AG08396 (cell line): ENCODE measurements at places on chromosomes 4 and X.
A peak's percentile ranks its signal among the peaks of the same experiment; 100 is the strongest.

DNA sequence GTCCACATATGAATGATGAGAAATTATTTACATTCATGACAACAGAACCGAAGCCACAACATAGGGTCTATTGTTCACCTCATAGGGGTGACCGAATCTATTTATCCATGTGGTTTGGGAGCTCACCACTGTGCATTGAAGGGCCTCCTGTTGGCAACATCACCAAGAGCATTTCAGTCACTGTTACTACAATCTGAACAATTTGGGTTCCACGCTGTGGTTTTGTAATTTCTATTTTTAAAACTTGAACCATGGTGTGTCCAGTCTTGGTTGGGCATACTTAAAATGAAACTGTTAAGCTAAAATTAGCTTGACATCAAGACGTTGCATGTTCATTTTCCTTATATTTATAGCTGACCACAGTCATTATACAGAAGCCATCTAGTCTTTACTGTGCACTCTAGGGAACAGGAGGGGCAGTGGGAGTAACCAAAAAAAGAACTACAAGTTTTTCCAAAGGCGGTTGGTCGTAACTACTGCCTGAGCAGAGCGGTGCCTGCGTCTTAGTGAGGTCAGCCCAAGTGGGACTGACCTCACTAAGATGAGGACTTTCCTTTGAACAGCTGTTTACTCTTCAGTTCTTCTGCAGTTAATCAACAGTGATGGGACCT is 192.1 kb downstream of the SPRY1 start:
- DNase-seq = peak; percentile 19

DNA sequence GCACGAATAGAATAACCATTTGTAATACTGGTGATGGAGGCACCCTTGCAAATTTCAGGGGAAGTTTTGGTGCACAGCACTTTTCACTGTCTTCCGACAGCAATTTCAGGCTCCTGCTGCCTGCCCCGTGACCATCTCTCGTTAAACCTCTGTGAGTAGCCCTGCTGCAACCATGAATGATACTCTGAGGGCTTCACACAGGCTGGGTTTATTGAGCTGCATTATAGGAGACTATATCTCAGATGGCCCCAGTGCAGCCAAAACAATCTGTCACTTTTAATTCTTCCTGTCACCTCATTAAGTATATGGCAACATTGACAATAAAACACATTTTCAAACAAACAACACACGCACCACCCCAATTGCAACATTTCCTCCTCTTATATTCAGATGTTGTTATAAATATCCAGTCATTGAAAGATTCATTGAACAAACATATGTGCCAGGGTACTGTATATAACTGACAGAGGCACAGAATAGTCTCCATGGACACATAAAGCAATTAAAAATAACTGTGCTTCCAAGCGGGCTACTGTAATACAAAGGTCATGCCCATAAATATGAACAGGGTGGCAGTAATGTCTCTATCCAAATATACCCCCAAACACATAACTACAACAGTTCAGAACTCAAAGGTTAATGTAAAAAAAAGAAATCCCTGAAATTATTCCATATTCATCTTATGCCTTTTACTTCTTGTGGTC is 477.0 kb downstream of the GBA3 start:
- DNase-seq = no peak

DNA sequence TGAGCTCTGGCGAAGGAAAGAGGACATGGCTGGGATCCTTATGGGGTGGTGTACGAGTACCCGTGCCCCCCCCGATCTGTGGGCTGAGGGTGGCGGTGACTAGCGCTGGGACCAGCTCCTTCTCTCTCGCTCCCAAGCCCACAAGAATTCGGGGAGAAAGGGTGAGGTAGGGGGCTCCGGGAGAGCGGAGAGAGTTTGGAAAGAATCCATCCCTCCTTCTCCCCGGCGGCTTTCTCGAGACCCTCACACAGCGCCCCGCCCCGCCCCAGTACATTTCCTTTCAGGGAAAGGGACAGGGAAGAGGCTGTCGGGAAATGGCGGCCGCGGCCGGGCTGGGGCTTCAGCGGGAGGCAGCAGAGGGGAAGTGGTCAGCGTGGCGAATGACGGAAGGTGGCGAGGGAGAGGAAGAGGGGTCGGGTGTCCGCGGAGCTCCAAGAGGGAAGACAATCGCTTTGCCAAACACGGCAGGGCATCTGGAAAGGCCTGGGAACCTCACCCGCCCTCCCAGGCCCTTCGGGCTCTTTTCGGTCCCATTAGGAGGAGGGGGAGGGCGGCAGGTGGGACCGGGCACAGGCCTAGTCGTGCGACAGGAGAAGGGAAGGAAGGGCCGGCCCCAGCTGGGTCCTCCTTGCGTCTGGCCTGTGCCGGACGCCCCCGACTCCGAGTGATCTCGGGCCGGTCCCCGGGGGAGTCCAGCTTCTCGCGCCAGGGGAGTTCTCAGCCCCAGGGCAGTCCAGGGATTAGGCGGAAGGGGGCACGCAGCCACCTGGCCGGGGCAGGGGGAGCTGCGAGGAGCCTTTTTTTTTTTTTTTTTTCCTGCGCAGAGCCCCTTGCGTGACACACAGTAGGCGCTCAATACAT is 10.2 kb downstream of the HNRNPH2 start:
- DNase-seq = peak; percentile 21

DNA sequence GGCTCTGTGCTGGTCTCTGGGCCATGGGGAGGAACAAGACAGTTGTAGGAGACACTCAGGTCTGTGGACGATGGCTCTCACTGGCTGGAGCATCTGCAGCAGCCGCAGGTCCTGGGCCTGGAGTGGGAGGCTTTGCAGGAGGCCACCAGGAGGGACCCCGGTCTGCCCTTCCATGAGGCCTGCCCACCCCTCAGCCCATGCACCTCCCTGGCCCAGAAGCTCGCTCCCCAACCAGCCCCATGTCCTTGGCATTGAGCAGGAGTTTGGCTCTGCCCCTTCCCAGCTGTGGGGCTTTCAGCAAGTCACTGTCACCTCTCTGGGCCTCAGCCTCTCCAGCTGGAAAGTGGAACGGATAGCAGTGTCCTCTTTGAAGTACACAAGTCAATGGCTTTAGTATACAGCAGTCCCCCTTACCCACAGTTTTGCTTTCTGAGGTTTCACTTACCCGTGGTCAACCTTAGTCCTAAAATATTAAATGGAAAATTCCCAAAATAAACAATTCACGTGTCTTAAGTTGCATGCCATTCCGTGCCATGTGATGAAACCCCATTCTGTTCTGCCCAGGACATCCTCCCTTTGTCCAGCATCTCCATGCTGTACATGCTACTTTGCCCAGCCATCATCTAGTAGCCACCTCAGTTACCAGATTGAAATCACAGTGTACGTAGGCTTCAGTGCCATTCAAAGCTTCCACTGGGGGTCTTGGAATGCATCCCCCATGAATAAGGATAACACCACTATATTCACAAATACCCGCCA is 104.0 kb downstream of the CPZ start:
- DNase-seq = no peak

DNA sequence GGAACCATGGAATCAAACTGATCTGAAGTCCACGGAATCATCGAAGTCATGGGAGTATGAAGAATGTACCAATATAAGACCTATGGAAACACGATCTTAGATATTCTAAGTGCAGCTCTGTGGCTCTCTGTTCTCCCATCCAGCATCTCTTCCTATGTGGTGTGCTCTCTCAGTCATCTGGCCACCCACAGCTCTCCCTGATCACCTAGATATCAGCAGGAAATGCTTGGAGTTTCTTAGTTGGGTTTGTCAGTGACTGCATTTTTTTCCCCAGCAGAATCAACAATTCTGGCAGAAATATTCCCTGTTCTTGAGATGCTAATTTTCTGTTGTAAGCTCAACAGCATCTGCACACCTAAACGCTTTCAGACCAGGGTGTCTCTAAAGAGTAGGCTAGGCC is 94.1 kb downstream of the GC start:
- DNase-seq = no peak

- DNase-seq = no peak
These were observed 39.6 kb upstream of the ADGRL3 start for GRCh38 chr4:61160478-61160877.

- no peak for DNase-seq
These were observed 21.7 kb upstream of the ATXN3L start for GRCh38 chrX:13341491-13342101.

DNA sequence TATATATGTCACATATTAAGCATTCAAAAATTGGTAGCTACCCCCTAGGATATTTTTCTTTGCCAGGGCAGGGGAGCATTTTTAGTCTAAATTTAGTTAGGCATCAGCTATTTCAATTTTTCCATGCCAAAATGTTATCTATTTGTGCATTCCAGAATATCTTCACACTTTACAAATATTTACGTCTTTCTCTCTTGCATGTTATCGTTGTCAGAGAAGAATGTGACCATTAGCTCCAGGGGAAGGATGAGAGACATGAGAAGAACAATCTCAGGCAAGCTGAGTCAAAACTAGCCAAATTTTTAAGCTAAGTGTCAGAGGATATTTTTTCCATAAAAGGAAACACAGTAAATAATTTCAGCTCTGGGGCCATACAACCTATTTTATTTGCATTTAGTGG is 885.0 kb upstream of the EPHA5 start:
- DNase-seq = no peak

GRCh38 chr4:153115322-153116290 is 88.6 kb upstream of the TRIM2 start:
- DNase-seq = peak; percentile 52

GRCh38 chrX:15017491-15017890 is 144.3 kb downstream of the MOSPD2 start:
- no peak for DNase-seq

GRCh38 chr4:177381762-177382310 is 60.4 kb downstream of the AGA start:
- no peak for DNase-seq

GRCh38 chr4:39304651-39305050 is 61.5 kb downstream of the RFC1 start:
- DNase-seq = no peak

DNA sequence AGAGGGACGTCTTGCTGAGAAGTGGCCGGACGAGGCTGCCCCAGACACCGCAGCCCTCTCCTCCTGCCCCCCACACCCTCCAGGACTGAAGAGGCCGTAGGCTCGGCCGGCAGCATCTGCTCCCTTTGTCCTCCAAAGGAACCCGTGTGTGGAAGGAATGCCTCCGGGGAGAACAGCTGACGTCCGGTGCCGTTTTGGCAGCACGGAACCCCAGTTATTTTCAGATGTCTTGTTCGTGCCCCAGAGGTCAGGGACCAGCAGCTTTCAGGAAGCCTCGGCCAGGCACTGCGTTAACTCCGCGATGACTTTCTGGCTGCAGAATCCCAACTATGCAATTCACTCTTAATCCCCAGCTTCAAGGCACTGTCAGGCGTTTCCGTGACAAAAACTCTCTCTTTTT is 10.9 kb upstream of the PPP2R3B start:
- no peak for DNase-seq

DNA sequence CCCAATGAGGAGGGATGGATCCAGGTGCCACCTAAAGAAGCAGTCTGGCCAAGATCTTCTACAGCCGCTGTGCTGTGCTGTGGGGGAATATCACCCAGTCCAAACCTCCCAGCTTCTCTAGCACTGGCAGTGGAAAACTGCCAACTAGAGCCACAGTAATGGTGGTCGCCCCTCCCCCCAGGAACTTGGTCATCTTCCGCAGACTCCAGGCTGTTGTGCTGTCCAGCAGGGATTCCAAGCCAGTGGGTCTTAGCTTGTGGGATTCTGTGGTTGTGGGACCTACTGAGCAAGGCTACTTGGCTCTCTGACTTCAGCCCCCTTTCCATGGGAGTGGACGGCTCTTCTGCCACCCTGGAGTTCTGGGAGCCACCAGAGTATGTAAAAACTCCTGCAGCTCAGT is 18.2 kb downstream of the GPRASP1 start:
- no peak for DNase-seq

DNA sequence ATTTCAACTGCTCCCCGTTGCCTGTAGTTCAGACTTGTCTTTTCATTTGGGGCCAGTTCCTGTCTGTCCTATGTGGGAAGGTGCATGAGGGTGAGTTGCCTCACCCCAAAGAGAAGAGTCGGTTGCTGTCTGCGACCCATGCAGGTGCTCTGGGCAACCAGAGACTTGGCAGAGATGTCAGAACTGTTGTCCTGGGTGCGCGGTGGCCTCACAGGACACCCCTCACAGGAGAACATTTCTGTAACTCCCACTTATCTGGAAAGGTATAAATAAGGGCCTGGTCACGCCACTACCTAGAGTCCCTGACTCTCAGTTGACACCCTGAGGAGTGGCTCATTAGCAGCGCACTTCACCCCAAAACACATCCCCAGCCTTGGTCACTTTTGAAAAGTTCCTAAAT is 9.7 kb upstream of the NAT8L start:
- DNase-seq = no peak

- DNase-seq = no peak
These were observed 185.9 kb downstream of the SHROOM3 start for GRCh38 chr4:76620723-76621468.

DNA sequence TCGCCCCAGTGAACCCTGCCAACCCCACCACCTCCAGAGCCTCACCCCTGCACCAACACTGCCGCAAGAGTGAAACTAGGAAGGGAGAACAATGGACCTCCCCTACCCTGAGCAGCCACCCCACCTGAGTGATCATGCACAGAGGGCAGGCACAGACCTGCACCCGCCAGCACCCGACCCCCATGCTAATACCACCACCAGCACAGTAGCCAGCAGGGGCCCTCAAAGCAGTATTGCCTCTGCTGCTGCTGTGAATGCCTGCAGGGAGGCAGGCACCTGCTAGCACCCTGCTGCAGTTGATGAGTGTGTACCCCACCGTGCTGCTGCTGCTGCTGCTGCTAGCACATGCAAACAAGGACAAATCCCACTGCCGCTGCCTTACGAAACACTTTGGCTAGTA is 100.1 kb downstream of the RAB28 start:
- no peak for DNase-seq

DNA sequence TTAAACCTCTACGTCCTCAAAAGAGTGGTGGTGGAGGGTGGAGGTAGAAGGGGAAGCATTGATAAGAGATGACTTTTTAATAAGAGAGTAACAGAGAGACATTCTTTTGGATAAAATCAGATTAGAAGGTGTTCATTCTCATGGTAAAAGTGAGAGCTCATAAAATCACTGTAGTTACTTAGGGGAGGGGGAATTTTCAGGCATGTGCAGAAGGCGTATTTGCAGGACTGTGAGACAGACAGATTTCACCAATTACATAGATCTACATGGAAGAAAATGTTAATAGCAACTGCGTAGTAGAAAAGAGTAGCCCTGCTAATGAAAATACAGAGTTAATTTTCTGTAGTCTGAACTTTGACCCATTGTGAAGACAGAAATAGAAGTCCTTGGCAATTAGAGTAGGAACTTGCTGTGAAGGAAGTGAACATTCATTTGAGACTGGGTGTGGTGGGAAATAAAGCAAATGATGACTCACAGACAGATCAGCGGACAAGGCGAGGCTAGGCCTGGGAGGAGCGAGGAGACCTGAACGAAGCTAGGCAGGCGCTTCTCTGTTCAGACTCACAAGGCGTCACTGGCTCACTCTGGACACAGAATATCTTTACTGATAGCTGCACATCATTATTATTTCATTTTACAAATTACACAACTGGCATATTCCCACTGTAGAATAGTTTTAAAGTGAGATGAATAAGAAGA is 57.2 kb upstream of the FAM9C start:
- DNase-seq = peak; percentile 55

GRCh38 chr4:155679343-155679742 is 12.7 kb downstream of the GUCY1A1 start:
- DNase-seq = peak; percentile 41

- DNase-seq = no peak
These were observed 18.5 kb upstream of the CXCL8 start for GRCh38 chr4:73721909-73722308.

GRCh38 chr4:101191302-101192098 is 155.8 kb downstream of the PPP3CA start:
- peak; percentile 50 for DNase-seq
